Fibroblast of pulmonary artery (primary cell): ENCODE measurements at places on chromosomes 6 and 20.

DNA sequence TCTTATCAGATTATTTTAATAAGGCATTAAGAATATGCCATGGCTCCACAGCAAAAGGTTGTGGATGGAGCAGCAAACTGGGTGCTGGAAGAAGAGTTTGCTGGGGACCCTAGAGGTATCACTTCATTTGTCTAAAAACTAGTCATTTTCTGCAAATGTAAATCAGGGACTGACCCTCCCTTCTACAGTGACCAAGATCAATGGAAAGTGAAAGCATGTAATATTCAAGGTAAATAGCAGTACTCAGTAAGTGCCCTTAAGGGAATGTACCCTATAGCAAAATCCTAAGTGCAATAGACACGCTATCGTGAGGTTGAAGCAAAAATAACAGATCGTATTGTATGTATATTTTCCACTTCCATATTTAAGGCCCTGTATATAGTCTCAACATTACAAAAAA, 38.7 kb downstream of the TRDN start:
- DNase-seq: no peak

DNA sequence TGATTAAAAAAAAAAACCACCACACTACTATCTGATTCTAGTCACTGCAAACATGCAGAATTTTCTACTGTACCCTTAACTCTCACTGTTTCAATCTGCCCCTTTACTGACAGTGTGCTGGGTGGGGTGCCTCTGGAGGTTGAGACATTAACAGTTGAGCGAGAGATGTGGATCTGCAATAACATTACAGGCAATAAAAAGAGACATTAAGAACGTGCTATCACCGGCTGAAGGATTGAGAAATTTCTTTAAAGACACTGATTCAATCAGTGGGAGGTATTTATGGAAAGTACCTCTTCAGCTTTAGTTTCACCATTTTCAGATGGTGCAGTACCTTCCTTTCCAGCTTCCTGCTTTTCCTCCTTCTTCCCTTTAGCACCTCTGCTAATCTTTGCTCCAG, 32.5 kb downstream of the HMGN3 start:
- no peak for DNase-seq

- DNase-seq: no peak
These were observed 213.9 kb downstream of the UNC5CL start for GRCh38 chr6:40825102-40825501.

- peak; percentile 97 for DNase-seq
These were observed 38.5 kb upstream of the OGFRL1 start for GRCh38 chr6:71250099-71250602.
